WTC11 (cell line): ENCODE measurements at places on chromosomes 3 and 15.

DNA sequence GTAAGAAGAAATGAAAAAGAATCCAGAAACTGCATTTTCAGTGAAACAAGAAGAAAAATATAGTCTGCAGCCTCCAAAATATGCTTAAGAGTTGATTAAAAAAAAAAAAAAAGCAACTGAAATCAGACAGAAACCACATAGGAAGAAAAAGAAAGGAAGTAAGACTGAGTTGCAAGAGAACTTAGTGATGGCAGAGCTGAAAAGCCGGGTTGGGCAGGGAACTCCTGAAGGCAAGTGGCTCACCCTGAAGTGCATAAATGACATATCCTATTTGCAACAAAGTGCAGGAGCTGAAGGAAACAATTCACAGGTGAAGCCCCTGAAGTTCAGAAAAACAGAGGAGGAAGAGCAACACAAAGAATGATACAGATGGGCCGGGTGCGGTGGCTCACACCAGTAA lies 108.8 kb upstream of the SLC25A36 start:
- no peak for DNase-seq

- no peak for DNase-seq
Observed at GRCh38 chr3:16528581-16528993, 15.1 kb upstream of the RFTN1 start.

DNA sequence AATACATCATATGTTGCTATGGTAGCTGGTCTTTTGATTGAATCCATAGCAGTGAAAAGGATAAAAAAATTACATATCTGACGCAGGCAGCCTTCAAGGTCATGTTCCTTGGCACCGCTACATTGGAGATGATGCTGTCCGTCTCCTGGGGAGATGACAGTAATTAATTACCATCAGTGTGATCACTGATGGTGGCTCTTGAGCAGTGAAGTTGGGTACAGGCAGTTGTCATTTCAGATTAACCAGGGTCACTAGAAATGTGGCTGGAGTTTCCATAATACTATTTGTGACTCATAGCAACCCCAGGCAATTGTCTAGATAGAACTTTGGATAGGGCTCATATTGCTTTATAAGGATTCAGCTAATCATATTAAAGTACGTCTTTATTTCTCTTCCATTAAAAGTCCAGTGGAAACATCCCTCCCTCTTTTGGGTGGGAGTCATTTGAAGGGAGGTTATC lies 136.3 kb downstream of the THSD4 start:
- DNase-seq = no peak

GRCh38 chr3:188584162-188584529 lies 430.2 kb downstream of the LPP start:
- DNase-seq = no peak

- no peak for DNase-seq
Observed at GRCh38 chr15:61256231-61256630, 27.1 kb upstream of the RORA start.

GRCh38 chr15:75723171-75723846 lies 10.7 kb upstream of the CSPG4 start:
- no peak for DNase-seq

DNA sequence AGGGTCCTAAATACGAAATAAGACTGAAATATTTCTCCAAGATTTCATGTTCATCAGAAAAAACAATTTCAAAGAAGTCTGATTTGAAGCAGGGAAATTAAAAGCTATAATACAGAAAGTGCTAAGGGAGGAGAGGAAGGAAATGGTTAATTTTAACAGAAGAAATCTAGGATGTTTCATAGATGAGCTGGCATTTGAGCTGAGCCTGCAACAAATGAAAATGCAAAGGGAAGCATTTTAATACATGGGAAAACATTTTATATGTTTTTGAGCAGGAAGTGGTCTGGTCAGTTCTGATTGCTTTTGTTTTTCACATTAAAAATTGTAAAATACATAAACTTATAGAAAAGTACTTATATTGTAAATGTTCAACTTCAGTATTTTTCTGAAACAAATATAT lies 17.2 kb upstream of the RAP2B start:
- DNase-seq = no peak

DNA sequence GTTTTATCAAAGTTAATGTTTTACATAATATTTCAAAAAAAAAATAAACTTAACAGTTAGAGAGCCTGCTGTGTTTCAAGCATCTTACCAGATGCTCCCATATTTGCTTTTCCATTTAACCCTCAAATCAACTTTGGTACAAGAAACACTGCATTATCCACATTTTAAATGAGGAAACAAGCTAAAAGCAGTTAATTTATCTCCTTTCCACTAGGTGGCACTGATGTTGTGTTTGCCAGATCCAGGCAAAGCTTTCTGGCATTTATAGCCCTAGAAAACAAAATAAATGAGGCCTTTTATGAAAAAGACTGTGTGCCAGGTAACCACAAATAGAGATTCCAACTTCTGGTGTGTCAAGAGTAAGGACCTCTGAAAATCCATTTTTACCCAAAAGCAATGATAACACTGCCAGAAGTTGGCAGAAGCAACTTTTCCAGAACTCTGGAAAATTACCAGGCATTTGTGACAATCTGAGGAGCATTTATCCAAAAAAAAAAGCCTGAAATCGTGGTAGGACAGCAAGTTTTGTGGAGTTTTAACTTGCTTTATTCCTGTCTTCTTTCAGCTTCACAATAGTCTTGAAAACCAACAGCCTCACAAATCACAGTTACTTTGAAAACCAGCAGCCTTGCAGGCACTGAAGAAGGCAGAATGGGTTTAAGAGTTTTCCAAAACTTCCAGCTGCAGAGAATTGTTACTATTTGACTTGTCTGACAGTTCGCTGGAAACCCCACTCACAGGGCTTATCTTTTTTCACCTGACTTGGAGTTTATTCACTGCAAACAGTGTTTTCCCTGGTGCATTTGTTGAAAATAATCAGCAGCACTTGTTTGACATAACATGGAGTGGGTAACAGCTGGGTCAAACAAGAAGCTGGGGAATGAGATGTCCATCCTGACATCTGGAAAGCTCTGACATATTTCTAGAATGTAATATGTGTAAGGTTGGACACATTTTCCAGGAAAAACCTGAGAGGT lies 9.2 kb downstream of the FAM162A start:
- DNase-seq = no peak

DNA sequence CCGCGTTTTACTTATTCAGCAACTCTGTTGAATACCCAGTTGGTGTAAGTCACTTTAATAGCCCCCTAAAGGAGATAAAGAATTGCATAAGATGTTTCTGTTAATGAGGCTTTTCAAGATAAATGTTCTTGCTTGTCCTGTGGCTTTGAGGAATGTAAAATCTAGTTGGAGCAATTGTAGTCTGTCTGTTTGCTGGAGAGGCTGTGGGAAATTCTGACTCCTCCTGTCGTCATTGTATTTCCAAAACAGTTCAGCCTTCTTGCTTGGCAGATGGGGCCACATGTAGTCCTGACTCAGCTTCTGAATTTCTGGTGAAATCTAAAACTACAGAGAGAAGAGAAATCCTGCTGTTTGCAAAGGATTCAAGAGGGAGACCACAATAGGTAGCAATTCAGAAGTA lies 114.4 kb downstream of the RYR3 start:
- DNase-seq = no peak

DNA sequence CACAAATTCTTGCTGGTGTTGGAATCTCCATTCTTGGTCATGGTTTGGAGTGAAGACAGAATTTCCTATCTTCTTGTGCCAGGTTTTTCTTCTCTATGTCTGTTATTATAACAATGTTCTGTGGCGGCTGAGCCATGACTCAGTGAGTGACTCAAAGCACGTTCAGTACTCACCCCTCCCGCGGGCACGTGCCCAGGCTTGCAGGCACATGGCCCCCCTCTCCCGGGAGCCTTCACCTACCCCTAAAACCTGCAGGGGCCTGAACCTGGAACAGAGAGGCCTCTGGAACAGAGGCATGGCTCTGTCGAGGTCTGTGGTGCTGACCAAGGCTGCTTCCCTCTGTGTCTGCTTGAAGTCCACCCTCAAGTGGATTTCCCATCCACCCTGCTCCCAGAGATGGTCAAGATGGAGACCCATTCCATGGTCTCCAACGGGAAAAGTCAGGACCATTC lies 27.6 kb downstream of the PLXNB1 start:
- DNase-seq = no peak

DNA sequence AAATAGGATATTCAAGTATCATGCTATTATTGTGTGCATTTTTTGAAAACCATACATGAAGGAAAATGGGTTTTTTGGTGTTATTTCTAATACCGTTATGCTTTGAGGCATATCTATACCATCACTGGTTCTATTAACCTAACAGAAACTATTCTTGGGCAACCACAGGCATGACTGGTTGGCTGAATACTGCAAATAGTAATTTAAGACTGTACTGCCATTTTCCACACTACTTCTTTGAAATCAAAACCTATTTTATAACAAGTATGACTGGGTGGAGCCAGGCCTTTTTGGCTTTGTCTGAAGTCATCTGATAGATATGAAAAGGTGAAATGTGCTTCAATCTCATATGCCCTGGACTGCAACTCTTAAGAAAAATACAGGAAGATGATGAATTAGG lies 115.1 kb downstream of the ULK4 start:
- DNase-seq = no peak

DNA sequence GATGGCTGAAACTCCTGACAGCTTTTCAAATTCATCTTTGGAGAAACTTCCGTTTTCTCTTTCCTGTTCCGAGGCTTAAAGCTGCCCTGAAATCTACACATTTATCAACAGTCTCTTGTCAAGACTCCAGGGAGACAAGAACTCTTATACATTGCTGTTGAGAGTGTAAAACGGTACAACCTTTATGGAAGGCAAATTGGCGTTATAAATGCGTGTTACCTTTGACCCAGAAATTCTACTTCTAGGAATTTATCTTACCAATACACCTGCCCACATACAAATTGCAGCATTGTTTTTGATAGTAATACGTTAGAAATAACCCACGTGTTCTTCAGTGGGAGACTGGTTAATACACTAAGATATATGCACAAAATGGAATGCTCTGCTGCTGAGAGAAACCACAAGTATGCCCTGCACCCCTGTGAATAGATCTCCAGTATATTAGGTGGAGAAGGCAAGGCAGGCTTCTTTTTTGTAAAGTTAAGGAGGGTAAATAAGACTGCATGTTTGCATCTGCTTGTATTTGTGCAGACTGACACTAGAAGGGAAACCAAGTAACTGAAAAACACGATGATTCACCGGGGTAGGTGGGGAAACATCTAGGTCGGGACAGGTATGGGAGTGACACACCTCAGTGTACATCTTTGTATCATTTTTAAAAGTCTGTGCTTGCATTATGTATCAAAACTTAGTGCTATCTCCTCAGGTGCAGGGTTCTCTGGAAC lies 97.5 kb downstream of the IGF1R start:
- no peak for DNase-seq

DNA sequence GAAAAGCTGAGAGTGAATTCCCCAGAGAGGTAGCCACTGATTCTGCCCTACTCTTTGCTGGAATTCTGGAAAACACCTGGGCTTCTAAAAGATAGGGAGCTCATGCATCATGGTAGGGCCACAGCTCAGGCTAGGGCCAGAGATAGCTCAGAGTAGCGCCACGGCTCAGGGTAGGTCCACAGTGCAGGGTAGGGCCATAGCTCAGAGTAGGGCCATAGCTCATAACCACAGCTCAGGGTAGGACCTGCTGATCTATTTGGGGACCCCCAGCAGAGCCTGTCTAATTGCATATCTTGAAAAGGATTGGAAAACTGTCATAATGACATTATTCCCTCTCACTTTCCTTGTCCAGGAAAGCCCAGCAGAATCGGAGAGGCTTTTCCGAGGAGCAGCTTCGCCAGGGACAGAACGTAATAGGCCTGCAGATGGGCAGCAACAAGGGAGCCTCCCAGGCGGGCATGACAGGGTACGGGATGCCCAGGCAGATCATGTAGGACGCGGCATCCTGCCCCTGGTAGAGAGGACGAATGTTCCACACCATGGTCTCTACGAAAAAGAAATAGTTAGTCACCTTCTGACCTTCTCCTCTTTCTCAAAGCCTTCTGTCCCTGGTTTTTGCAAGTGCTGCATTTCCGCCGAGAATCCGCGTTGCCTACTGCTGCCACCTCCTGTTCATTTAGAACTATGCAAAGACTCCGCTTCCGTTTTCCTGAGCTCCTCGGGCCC lies 14.5 kb downstream of the TAGLN3 start:
- DNase-seq = peak; percentile 57

DNA sequence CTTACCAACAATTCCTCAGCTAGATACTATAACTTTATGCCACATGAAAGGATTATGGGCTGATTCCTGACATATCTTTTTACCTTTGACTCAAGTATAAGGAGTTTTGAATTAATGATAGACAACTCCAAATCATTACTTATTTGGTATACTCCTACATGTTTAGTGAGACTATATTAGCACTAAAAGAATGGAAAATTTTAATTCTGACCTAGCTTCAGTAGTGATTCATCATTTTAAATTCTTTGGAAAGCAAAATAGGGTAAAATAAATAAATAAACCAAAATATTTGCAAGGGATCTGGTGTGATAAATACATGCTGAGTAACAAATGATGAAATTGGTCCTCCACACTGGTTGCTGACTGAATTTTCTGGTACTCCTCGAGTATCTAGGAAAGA lies 42.3 kb upstream of the VGLL3 start:
- DNase-seq = no peak

DNA sequence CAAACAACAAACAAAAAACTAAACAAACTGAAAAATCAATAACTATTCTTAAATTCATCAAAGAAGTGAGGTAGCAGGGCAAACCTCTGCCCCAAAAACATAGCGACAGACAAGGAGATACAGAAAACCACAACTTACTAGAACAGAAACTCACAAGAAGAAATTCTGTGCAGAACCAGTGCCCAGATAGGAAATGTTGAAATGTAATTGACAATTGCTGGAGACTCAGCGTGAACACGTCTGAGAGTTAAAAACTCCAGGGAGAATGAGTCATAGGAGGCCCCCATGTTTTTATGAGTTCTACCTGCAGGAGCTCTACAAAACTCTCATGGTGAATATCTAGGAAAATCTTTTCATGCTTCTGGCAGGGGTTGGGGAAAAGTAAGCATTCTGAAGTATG lies 95.5 kb upstream of the SETMAR start:
- DNase-seq = no peak

- DNase-seq = peak; percentile 46
Observed at GRCh38 chr3:51794206-51794605, 15.2 kb upstream of the IQCF6 start.

GRCh38 chr15:93066224-93066681 lies 22.8 kb downstream of the RGMA start:
- no peak for DNase-seq

DNA sequence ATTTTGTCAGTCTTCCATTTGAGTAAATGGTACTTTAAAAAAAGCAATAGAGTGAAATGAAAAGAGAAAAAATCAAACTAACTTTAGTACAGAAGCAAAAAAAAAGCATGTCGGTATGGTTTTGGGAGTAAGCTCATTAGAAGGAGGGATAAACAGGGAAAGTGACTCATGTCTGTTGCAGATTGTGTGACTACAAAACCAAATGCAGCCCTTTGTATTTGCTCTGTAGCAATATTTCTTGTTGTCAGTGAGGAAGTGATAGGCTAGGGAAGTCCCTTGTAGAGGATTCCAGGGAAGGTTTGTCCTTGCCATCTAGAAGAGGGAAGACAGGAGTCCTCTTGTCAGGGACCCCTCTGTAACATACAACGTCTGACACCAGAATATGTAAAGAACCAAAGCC lies 150.5 kb upstream of the POU1F1 start:
- no peak for DNase-seq
